Cardiac ventricle fibroblast (primary cell): ENCODE measurements at places on chromosomes 12 and 14. TPM values are rescaled to one million over a fixed set of nuclear protein-coding genes. Genes with fewer than 3 reads are reported as not detected.

The HOXC4 gene
- 0.05 TPM in 1 of 2 replicates, not detected in the other for total RNA-seq

The OS9 gene
- 248 and 369 TPM in 2 replicates for total RNA-seq

The GYS2 gene
- total RNA-seq = not detected in 2 replicates

The RNASE2 gene
- not detected in 2 replicates for total RNA-seq

The PIWIL1 gene
- total RNA-seq = not detected in 2 replicates

The SMCO2 gene
- total RNA-seq = not detected in 2 replicates

The SRRM4 gene
- total RNA-seq = not detected in 2 replicates

The TBX5 gene
- 1.2 and 3.6 TPM in 2 replicates for total RNA-seq

The GPRC5D gene
- not detected in 2 replicates for total RNA-seq

The SOAT2 gene
- not detected in 2 replicates for total RNA-seq

The TCL1B gene
- total RNA-seq = not detected in 2 replicates

The BRMS1L gene
- 4.9 and 6.7 TPM in 2 replicates for total RNA-seq

The CCDC196 gene
- not detected in 2 replicates for total RNA-seq

The FOXG1 gene
- 0.05 TPM in 1 of 2 replicates, not detected in the other for total RNA-seq

The PTPN21 gene
- total RNA-seq = 8.1 and 8.5 TPM in 2 replicates

The MANSC1 gene
- total RNA-seq = 6.4 and 9.8 TPM in 2 replicates

The CAPZA3 gene
- total RNA-seq = not detected in 2 replicates

The SYCP3 gene
- not detected in 2 replicates for total RNA-seq
